ENCODE measurements at places on chromosomes 4 and X.

DNA sequence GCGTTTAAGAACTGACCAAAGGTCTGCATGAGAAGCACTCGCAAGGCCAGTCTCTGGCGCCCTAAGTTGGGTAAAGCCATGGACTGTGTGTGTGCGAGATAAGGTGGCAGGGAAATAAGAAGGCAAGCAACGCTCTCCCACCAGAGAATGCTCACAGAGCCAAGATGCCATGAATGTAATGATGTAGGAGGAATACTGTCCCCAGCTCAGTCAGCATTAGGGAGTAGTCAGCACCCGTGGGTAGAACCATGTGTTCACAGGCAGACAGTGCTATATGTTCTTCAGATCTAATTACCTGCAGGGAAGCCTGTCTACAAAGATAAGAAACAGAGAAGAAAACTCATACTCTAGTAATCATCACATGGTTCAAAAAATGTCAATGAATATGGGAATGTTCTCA lies 68.8 kb downstream of the SEC24D start:
- DNase-seq, result no peak

- DNase-seq, result no peak
Measured at GRCh38 chrX:95903490-95903889, 781.2 kb upstream of the DIAPH2 start.

- DNase-seq, result peak; percentile 64
Measured at GRCh38 chr4:151117371-151117962, 18.0 kb downstream of the RPS3A start.

DNA sequence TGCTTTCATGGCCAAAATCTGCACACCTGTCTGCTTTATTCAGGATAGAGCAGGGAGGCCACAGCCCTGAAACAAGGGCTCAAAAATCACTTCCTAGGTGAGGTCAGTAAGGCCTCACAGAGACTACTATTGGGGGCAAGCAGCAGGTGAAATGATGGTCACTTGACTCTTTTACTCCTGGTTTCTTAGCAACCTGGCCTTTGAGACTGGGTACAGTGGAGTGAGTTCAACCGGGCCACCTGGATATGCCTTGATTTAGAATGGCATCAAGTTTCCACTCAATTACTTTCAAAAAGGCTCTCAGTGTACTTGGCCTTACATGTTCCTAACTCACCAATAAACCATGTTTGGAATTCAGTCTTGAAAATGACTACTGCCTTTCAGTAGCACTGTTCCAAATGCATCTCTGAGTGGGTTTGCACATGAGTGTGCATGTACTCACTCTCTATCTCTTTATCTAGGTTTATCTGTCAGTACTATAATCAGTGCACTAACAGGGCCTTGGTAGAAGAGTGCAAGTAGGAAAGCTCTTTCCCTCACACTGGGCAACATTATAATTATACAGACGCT lies 388.2 kb downstream of the OPHN1 start:
- no peak for DNase-seq

DNA sequence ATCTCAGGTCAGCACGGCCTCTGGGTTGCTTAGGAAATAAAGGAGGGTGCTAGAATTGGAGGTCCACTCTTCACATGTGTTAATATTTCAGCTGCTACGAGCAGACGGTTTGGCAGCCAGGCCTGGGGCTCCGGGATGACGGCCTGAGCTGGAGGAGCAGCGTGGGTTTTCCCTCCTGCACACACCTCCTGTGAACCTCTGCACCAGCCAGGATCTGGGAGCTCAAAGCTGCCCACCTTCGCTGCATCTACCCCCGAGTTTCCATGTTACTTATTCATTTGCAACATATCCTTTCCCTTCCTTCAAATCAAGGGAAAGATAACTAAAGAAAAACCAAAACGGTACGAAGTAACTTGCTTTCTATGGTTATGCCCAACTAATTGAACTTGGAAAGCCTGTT lies 13.6 kb downstream of the STOX2 start:
- DNase-seq, result no peak

- no peak for DNase-seq
Measured at GRCh38 chr4:189773909-189774308, 166.8 kb upstream of the FRG1 start.

DNA sequence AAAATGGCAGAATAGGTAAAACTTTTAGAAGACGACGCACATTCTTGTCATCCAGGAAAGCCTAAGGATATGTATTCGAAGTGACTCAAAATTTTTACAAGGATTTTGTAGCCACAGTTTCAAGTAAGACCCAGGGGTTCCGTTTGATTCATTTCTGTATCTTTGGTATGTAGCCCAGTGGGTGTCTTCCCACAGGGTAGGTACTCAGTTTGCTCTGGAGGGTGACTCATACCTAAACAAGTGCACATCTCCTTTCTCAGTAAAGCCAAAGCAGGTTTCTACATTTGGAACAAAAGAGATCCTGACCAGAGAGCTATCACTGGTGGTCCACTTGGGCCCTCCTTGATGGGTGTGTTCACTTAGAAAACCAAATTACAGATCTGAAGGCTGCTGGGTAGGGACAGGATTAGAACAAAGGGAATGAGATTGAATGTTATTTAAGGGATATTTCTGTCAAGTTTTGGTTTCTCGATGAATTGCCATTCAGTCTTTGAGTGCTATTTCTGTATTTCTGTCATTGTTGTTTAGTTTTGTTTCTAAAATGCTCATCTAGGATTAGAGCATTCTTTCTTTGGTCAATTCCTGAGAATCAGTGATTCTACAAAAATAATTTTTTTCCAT lies 56.1 kb downstream of the PLS3 start:
- peak; percentile 61 for DNase-seq

GRCh38 chr4:16817286-16817685 lies 81.2 kb downstream of the LDB2 start:
- no peak for DNase-seq

Measured in LoVo (cell line).